ENCODE measurements at places on chromosomes 7 and 10.
A peak's percentile ranks its signal among the peaks of the same experiment; 100 is the strongest.

GRCh38 chr10:22133749-22134624 is 83.8 kb downstream of the EBLN1 start:
- DNase-seq: no peak

- DNase-seq: no peak
These were observed 368.9 kb downstream of the PLXDC2 start for GRCh38 chr10:20185116-20185515.

DNA sequence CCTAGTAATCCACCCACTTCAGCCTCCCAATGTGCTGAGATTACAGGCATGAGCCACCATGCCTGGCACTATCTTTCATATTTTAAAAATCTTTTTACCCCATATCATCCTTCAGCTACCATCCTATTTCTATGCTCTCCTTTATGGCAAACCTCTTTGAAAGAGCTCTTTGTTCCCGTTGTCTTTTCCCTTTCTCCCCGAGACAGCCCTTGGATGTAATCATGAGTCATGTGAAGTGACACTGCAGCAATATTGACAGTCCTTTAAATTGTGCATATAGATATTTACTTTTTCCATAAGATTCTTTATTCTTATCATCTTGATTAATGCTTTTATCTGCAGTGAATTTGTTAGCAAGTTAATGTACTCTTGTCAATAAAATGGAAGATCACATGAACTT is 286.6 kb downstream of the ANKRD7 start:
- DNase-seq: no peak

- DNase-seq: no peak
These were observed 87.1 kb upstream of the STEAP1 start for GRCh38 chr7:90067171-90067570.

GRCh38 chr10:31031558-31032257 is at the start of gene ZNF438:
Gene ZNF438 (minus strand): TSS chr10:31031865. CDS start chr10:30877034, 154,831 bp downstream.
- peak; percentile 99 for DNase-seq

- no peak for DNase-seq
These were observed 498.9 kb upstream of the MGMT start for GRCh38 chr10:128967980-128968756.

All from activated T-cell treated with anti-CD3 and anti-CD28 coated beads, Interleukin-2, amount 50 U/mL, for 24 hours (primary cell).